ENCODE measurements at places on chromosomes 7 and 10.

- H3K27ac ChIP-seq, result no peak overlapping the region
- no peaks in the 10 kb centered on the region for H3K27me3 ChIP-seq
- peak; percentile 85 for DNase-seq
- H3K4me1 ChIP-seq, result peaks cover 3% of the 10 kb centered on the region
- H3K36me3 ChIP-seq, result no peaks in the 10 kb centered on the region
These were observed 314.2 kb upstream of the GNAI1 start for GRCh38 chr7:79820387-79820786.

GRCh38 chr7:101124376-101125056 is 2.4 kb upstream of the SERPINE1 start:
- peaks cover 7% of the 10 kb centered on the region for H3K36me3 ChIP-seq
- peak overlapping the region; percentile 74 for H3K27ac ChIP-seq
- no peak overlapping the region for H3K4me3 ChIP-seq
- no peaks in the 10 kb centered on the region for H3K27me3 ChIP-seq
- peaks cover 27% of the 10 kb centered on the region for H3K4me1 ChIP-seq

- peaks cover 3% of the 10 kb centered on the region for H3K4me1 ChIP-seq
- DNase-seq, result peak; percentile 73
- H3K36me3 ChIP-seq, result no peaks in the 10 kb centered on the region
- 0 out of 2 replicates have a peak, but pooled peaks cover 2% of the 10 kb centered on the region for H3K27me3 ChIP-seq
- H3K27ac ChIP-seq, result no peak overlapping the region
These were observed 501.1 kb downstream of the TNS3 start for GRCh38 chr7:47080816-47081215.

DNA sequence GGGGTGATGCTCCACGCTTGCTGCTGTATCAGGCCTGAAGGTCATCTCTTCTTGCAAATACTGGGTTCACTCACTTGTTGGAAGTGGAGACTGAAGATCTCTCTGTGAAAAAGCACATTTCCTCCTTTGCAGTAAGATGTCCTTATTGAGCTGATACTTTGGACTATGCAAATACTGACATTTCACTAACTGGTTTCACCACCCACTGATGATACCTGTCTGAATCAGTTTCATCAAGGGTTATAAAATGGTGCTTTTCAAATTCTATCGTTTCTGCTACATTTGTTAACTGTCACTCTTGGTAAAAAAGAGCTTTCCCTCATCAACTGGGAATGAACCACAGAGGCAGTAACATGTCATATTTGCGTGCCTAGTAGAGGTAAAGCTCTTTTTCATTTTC is 35.5 kb downstream of the RAB19 start:
- no peak for DNase-seq
- no peaks in the 10 kb centered on the region for H3K36me3 ChIP-seq
- peaks cover 2% of the 10 kb centered on the region for H3K4me1 ChIP-seq
- H3K27me3 ChIP-seq, result no peaks in the 10 kb centered on the region
- no peak overlapping the region for H3K4me3 ChIP-seq
- H3K27ac ChIP-seq, result no peak overlapping the region

DNA sequence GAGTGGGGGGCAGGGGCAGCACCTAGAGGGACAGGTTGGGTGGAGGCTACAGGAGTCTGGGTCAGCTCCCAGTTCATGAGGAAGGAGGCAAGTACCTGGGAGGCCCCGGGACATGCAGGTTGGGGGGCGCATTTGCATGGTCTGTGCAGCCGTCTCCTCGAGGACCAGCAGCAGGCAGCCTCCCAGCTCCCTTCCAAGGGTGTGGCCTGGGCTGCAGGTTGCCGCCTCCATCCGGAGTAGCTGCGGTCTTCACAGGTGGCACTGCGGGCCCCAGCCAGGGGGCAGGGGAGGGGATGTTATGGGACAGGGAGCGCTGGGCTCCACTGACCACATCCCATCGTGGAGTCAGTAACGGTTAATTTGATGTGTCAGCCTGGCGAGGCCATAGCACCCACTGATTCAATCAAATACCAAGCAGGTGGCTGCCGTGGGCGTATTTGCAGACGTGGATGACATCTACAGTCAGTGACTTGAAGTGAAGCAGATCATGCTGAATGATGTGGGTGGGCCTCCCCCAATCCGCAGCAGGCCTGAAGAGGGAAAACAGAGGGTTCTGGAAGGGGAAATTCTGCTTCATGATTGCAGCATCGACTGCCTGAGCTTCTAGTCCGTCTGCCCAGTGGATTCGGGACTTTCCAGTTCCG is 81.6 kb downstream of the PRKAG2 start:
- no peak overlapping the region for H3K27ac ChIP-seq
- H3K36me3 ChIP-seq, result no peaks in the 10 kb centered on the region
- H3K4me3 ChIP-seq, result no peak overlapping the region
- peaks cover 12% of the 10 kb centered on the region for H3K27me3 ChIP-seq
- DNase-seq, result no peak

- H3K27ac ChIP-seq, result no peak overlapping the region
- H3K4me1 ChIP-seq, result no peaks in the 10 kb centered on the region
- no peak overlapping the region for H3K4me3 ChIP-seq
- no peaks in the 10 kb centered on the region for H3K36me3 ChIP-seq
- DNase-seq, result no peak
- H3K27me3 ChIP-seq, result no peaks in the 10 kb centered on the region
These were observed 73.8 kb upstream of the SORCS1 start for GRCh38 chr10:107238275-107238674.
